ENCODE measurements at places on chromosomes 2 and 18.

DNA sequence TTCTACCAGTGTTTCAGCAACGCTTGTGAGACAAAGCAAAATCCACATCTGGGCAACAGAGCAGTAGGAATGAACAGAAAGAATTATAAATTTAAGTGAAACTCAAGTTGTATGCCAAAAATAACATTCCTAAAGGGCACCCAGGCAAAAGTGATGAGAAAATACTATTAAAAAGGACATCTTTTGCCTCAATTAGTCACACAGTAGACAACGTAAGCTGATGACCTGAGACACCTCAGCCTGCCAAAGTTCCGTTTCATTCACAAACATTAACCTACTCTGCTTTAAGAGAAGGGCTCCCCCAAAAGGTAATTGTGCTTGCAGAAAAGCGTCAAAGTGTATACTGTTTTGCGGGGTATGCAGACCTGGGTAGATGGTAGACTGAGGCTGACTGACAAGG is 7.2 kb downstream of the HDLBP start:
- no peak for DNase-seq

GRCh38 chr18:57743008-57743407 is 60.1 kb downstream of the ATP8B1 start:
- DNase-seq: no peak

- DNase-seq: no peak
Observed at GRCh38 chr2:17571681-17572080, 31.2 kb downstream of the VSNL1 start.

- DNase-seq: no peak
Observed at GRCh38 chr2:9166579-9167377, 39.8 kb upstream of the ASAP2 start.

- DNase-seq: no peak
Observed at GRCh38 chr18:26740396-26740795, 125.1 kb downstream of the AQP4 start.
